ENCODE measurements at places on chromosomes 1 and 21.

DNA sequence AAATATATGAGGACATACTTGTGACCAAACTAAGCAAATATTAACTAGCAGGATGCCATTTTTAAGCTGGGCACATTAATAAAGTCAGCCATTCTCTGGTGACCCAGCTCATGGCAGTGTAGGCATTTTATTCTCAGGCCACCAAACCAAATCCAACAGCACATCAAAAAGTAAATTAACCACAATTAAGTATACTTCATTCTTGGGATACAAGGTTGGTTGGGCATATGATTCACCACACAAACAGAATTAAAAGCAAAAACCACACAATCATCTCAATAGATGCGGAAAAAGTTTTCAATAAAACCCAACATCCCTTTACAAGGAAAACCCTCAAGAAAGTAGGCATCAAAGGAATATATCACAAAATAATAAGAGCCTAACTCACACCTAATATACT, 101.3 kb downstream of the FAF1 start:
- no peak for DNase-seq

GRCh38 chr1:6703016-6703415, 1.4 kb upstream of the DNAJC11 start:
- no peak for DNase-seq

DNA sequence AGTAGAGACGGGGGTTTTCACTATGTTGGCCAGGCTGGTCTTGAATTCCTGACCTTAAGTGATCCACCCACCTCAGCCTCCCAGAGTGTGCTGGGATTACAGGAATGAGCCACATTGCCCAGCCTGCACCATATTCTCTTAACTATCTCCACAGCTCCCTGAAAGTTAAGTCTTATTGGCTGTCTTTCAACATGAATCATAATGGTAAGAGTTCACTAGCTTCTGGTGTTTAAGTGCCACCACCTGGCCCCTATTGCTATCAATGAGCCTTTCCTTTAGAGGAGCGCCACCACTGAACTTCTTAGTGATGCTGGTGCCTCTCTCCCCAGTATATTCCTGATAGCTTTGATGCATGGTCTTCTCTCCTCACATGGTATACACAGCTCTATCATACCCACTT, 15.7 kb downstream of the ZFYVE9 start:
- DNase-seq = no peak

- DNase-seq = peak; percentile 26
Observed at GRCh38 chr1:62271948-62272728, 47.1 kb downstream of the KANK4 start.

DNA sequence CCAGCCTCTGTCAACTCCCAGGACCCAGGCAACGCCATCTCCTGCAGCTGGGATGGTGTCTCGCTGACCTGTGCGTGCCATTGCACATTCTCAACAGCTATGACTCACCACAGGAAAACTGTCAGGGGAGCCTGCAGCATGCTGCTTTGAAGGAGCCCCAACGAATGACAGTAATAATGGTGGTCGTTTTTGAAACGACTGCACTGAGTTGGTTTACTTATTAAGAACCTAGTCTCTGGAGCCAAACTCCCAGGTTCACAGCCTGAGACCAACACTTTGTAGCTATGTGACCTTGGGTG, 21.6 kb downstream of the TCEA3 start:
- no peak for DNase-seq
